ENCODE measurements at places on chromosomes 3 and 15. TPM values are rescaled to one million over a fixed set of nuclear protein-coding genes. Genes with fewer than 3 reads are reported as not detected.

Gene GLDN
- total RNA-seq = 2.2 TPM

Gene CHRNA5
- total RNA-seq = 6.6 TPM

Gene MEF2A
- 58.2 TPM for total RNA-seq

Gene MESP1
- 2.2 TPM for total RNA-seq

Gene CACNA2D3
- total RNA-seq = 16.6 TPM

Gene PRICKLE2
- total RNA-seq = 121 TPM

Data from parietal lobe (tissue), 2 donors.